Activated naive CD8-positive, alpha-beta T cell treated with anti-CD3 and anti-CD28 coated beads, Interleukin-2, amount 50 U/mL, for 24 hours (primary cell): ENCODE measurements at places on chromosomes 16 and 17.

GRCh38 chr16:88686439-88687253, at the start of gene SNAI3:
Gene SNAI3 (minus strand): TSS chr16:88686507. CDS start chr16:88686406, 101 bp downstream.
- H3K4me1 ChIP-seq: peaks cover 41% of the 10 kb centered on the region
- H3K4me3 ChIP-seq: peak within 1 kb of the TSS; percentile 68
- no peak within 1 kb of the TSS for H3K27ac ChIP-seq
- no peaks in the 10 kb centered on the region for H3K27me3 ChIP-seq

DNA sequence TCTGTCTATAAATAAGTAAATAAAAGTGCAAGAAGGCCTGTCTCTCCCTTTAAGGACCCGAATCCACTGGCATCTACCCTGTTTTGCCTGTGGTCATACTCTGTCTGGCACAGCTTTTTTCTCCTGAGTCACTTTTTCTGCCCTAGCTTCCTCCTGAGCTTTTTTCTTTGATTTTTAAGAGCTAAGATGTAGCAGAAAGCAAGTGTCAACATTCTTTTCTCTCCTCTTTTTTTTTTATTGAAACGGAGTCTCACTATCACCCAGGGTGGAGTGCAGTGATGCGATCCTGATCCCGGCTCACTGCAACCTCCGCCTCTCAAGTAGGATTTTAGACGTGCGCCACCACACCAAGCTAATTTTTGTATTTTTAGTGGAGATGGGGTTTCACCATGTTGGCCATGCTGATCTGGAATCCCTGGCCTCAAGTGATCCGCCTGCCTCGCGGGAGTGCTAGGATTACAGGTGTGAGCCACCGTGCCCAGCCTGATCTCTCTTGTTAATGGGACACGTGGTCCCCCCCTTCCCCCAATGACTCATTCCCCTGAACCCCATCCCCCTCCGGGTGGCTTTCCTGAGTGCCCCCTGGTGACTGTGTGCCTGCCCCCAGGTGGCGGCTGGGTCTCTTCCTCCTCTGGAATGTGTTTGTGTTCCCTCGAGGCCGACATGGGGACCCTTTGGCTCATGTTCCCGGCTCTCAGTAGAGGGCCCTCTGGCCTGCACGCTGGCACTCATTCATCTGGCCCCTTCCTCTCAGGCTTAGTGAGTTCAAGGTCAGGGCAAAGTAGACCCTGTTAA, 14.2 kb downstream of the C16orf90 start:
- DNase-seq: no peak
- peaks cover 12% of the 10 kb centered on the region for H3K4me1 ChIP-seq
- peaks cover 26% of the 10 kb centered on the region for H3K36me3 ChIP-seq
- H3K27me3 ChIP-seq: no peaks in the 10 kb centered on the region
- H3K27ac ChIP-seq: peak overlapping the region; percentile 27
- no peak overlapping the region for H3K4me3 ChIP-seq

DNA sequence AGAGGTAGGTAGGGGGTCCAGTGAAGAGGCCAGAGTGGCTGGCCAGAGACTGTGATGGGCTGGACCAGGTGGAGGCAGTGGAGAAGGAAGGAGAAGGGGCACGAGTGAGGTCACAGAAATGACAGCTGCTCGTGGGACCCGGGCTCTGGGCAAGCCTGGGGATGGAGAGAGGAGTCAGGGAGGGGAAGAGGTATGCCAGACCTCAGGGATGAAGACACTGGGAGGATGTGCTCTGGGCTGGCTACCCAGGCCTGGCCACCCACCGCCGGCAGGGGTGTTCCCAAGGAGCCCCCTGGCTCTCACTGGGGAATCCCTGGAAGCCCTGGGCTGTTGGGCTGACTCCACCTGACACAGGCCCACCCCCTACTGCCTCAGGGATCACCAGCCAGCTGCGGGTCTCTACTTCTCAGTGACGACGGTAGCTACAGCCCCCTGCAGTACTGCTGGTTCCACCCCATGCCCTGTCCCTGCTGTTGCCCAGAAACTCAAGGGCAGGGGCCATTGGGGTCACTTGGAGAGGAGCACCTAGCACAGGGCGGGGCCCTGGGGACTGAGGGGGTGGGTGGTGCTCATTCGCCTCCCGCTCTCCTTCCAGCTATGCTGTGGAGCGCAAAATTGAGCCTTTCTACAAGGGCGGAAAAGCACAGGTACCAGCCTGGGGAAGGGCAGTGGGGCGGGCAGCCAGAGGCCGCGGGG, 1.8 kb downstream of the TBL3 start:
- H3K36me3 ChIP-seq: peaks cover 29% of the 10 kb centered on the region
- no peak overlapping the region for H3K27ac ChIP-seq
- H3K4me1 ChIP-seq: peaks cover 23% of the 10 kb centered on the region
- H3K27me3 ChIP-seq: no peaks in the 10 kb centered on the region

DNA sequence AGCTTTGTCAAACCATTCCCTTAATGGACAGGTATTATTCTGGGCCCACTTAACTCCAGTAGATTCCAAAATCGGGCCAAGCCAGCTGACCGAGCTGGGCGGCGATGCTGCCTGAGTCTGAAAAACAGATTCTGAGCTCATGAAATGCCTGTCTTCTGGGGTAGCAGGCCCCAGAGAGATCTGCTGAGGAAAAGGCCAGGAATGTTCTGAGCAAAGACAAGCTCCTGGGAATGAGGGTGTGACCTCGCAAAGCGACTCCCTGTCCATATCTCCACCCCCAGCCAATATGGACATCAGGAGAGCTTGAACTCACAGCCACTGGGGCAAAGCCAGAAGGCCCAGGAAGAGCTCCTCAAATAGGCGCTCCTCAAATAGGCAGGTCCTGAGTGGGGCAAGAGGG, 23.7 kb downstream of the ZNF423 start:
- no peak overlapping the region for H3K4me3 ChIP-seq
- no peak overlapping the region for H3K27ac ChIP-seq
- no peaks in the 10 kb centered on the region for H3K4me1 ChIP-seq
- no peaks in the 10 kb centered on the region for H3K36me3 ChIP-seq

- no peak overlapping the region for H3K4me3 ChIP-seq
- no peaks in the 10 kb centered on the region for H3K27me3 ChIP-seq
- DNase-seq: no peak
- no peaks in the 10 kb centered on the region for H3K4me1 ChIP-seq
- H3K36me3 ChIP-seq: no peaks in the 10 kb centered on the region
- H3K27ac ChIP-seq: no peak overlapping the region
Measured at GRCh38 chr17:4157618-4158333, 14.8 kb downstream of the CYB5D2 start.

- peaks cover 3% of the 10 kb centered on the region for H3K36me3 ChIP-seq
- no peak for DNase-seq
- peaks cover 41% of the 10 kb centered on the region for H3K4me1 ChIP-seq
- no peaks in the 10 kb centered on the region for H3K27me3 ChIP-seq
Measured at GRCh38 chr17:82237083-82237745, 8.4 kb downstream of the SLC16A3 start.

- no peak for DNase-seq
- H3K27ac ChIP-seq: no peak overlapping the region
- no peaks in the 10 kb centered on the region for H3K4me1 ChIP-seq
- H3K27me3 ChIP-seq: peaks cover 13% of the 10 kb centered on the region
- H3K4me3 ChIP-seq: no peak overlapping the region
Measured at GRCh38 chr16:1060416-1061340, 11.9 kb upstream of the SSTR5 start.

GRCh38 chr17:16934133-16934795, 37.7 kb downstream of the TNFRSF13B start:
- H3K4me3 ChIP-seq: no peak overlapping the region
- H3K27me3 ChIP-seq: no peaks in the 10 kb centered on the region
- H3K36me3 ChIP-seq: no peaks in the 10 kb centered on the region
- H3K4me1 ChIP-seq: no peaks in the 10 kb centered on the region

DNA sequence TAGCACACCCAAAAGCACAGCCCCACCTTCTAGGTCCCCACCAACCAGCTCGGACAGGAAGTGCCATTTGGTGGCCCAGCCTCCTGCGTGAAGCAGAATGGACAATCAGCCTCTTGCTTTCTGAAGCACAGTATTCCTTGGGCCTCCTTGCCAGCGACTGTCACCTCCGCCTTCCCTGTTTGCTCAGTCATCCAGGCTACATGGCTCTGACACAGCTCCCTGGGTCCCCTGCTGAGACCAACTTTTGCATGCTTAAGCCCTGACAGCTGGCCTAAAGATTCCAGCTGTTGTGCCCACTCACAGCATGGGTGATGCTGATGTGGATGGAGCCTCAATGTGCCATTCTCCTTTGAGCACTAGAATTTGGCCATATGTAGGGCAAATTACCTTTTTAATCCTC, 4.5 kb upstream of the CACNG5 start:
- peaks cover 61% of the 10 kb centered on the region for H3K27me3 ChIP-seq
- no peak for DNase-seq
- no peaks in the 10 kb centered on the region for H3K36me3 ChIP-seq
- no peak overlapping the region for H3K4me3 ChIP-seq
- no peak overlapping the region for H3K27ac ChIP-seq

DNA sequence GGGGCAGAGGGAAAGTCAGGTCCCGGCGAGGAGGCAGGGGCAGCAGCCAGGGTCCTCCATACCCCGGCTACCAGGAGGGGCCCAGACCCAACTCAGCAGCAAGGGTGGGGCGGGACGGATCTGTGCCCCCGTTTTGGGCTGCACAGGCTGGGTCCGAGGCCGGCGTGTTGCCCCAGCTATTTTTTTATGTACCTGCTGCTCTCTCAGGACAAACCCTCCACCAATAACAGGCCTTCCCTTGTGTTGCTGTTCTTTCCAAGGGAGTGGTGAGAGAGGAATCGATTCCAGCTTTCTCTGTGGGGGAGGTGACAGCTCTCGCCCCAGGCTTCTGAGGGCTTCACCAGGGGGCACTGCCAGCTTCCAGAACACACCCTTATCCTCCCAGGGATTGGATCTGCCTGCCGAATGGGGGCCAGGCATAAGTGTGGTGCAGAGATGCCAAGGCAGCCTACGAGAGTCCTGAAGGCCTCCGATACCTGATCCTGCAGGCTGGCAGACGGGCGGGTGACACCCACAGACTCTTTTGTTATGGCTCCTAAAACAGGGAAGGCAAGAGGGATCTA, 22.3 kb downstream of the RTN4RL1 start:
- no peak for DNase-seq
- no peak overlapping the region for H3K27ac ChIP-seq
- H3K36me3 ChIP-seq: no peaks in the 10 kb centered on the region
- H3K4me3 ChIP-seq: no peak overlapping the region
- peaks cover 15% of the 10 kb centered on the region for H3K27me3 ChIP-seq

DNA sequence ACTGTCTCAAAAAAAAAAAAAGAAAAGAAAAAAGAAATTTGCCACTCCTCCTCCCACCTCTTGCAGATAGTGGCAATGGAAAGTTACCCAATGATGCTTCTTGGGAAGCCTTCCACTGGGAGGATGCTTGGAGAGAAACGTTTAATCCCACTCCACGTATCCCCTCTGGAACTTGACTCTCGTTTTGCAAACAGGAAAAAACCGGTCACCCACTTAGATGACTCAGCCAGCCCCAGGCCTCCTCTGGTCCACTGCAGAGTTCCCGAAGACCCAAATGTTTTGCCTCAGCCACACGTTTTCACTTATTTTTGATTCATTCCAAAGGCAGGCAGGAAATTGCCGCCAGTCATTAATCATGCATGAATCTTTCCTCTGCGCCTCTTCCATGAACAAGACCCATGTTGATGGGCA, 9.3 kb upstream of the TNFRSF17 start:
- H3K27ac ChIP-seq: no peak overlapping the region
- H3K27me3 ChIP-seq: no peaks in the 10 kb centered on the region
- DNase-seq: no peak
- H3K4me3 ChIP-seq: no peak overlapping the region

DNA sequence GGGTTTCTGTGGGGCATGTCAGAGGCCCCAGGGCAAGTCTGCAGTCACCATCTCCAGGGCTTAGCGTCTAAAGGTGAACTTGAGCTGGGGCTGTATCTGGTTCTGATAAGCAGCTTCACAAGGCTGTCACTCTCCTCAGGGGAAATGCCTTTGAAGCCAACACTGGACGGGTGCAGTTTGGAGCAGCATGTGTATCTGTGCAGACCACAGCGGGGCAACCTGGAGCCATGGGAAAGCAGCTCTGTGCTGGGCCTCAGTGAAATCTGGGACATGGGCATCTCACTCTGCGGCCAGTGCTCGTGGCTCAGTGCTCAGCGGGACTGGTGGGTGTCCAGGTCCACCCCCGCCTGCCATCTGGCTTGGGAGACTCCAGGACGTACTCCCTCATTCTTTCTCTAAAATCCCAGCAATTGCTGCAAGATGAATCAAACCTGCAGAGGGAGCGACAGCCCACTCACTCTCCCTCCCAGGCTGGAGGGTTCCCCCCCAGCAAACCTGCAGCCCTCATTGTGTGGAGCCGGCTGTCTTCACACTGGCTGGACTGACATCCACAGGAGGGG, 63.5 kb downstream of the PRMT7 start:
- H3K27ac ChIP-seq: no peak overlapping the region
- peaks cover 8% of the 10 kb centered on the region for H3K27me3 ChIP-seq
- H3K4me3 ChIP-seq: no peak overlapping the region
- H3K4me1 ChIP-seq: peaks cover 18% of the 10 kb centered on the region
- DNase-seq: no peak

- no peaks in the 10 kb centered on the region for H3K4me1 ChIP-seq
- no peak for DNase-seq
- H3K4me3 ChIP-seq: no peak overlapping the region
- H3K36me3 ChIP-seq: no peaks in the 10 kb centered on the region
- no peak overlapping the region for H3K27ac ChIP-seq
Measured at GRCh38 chr16:27084307-27085028, 17.7 kb downstream of the C16orf82 start.

GRCh38 chr17:48484256-48484655, 46.6 kb downstream of the HOXB1 start:
- H3K27ac ChIP-seq: peak overlapping the region; percentile 38
- peaks cover 38% of the 10 kb centered on the region for H3K4me1 ChIP-seq
- H3K27me3 ChIP-seq: peaks cover 10% of the 10 kb centered on the region
- DNase-seq: no peak

GRCh38 chr17:52156576-52157570, 1.6 kb downstream of the CA10 start:
- peaks cover 2% of the 10 kb centered on the region for H3K4me1 ChIP-seq
- DNase-seq: no peak
- H3K27ac ChIP-seq: no peak overlapping the region
- no peaks in the 10 kb centered on the region for H3K36me3 ChIP-seq
- no peak overlapping the region for H3K4me3 ChIP-seq

GRCh38 chr17:18319604-18320256, 4.6 kb downstream of the SMCR8 start:
- H3K4me1 ChIP-seq: peaks cover 57% of the 10 kb centered on the region
- no peak for DNase-seq

- DNase-seq: peak; percentile 29
- H3K27ac ChIP-seq: peak overlapping the region; percentile 84
- H3K4me3 ChIP-seq: peak overlapping the region; percentile 87
- H3K36me3 ChIP-seq: no peaks in the 10 kb centered on the region
- H3K4me1 ChIP-seq: peaks cover 34% of the 10 kb centered on the region
Measured at GRCh38 chr17:80101946-80102663, 724 bp downstream of the GAA start.
